Ureter (tissue), 1 donor: ENCODE measurements at places on chromosomes 1 and 21. TPM values are rescaled to one million over a fixed set of nuclear protein-coding genes. Genes with fewer than 3 reads are reported as not detected.

GRCh38 chr1:98028800-98029199 is 108.0 kb upstream of the DPYD start:
- no peak for DNase-seq

DNA sequence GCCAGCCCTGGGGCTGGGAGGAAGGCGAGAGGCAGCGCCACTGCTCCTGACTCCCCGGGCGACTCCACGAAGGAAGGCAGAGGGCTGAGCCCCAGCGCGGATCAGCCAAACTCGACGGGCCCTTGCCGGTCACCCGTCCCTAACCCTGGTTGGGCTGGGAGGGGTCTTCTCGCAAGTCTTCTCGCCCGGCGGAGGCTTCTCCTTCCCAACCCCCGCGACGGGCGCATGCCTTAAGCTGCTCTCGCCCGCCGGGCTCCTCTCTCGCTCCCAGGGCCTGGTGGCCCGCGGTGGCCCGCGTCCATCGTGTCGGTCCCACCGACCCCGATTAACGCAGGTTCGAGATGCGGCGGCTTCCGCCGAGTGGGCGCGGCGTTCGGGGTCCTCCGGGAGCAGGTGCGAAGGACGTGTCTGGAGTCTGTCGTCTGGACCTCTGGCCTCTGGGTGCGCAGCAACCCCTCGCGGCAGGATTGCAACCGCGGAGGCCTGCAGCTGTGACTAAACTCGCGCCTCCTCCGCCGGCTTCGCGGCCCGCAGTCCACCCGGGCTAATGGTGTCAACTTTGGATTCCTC is 29.0 kb upstream of the PPM1J start:
- no peak for DNase-seq

DNA sequence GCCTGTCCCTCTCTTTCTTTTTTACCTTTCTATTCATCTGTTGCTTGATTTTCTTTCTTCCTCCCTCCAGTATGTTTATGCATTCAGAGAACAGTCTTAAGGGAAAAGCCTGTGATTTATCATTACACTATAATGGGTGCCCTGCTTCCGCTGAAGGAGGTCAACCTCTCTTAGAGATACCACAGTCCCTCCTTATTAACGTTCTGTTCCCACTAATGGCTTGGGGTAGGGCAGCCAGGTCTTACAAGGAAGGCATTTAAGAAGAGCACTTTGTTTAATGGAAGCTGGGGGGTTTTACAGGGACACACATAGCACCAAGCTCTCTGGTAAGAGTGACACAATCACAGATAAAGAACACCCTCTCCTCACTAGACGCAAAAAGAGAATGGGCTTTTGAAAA is 523.5 kb downstream of the NUF2 start:
- no peak for DNase-seq

- no peak for DNase-seq
These were observed 43.4 kb upstream of the GPR88 start for GRCh38 chr1:100494393-100495084.

NTMT2 gene
- total RNA-seq = not detected

KIF26B gene
- total RNA-seq = 8.0 TPM
